CD4-positive, alpha-beta T cell treated with Interleukin-21 for 1 hour (primary cell): ENCODE measurements at places on chromosomes 13 and 19.

DNA sequence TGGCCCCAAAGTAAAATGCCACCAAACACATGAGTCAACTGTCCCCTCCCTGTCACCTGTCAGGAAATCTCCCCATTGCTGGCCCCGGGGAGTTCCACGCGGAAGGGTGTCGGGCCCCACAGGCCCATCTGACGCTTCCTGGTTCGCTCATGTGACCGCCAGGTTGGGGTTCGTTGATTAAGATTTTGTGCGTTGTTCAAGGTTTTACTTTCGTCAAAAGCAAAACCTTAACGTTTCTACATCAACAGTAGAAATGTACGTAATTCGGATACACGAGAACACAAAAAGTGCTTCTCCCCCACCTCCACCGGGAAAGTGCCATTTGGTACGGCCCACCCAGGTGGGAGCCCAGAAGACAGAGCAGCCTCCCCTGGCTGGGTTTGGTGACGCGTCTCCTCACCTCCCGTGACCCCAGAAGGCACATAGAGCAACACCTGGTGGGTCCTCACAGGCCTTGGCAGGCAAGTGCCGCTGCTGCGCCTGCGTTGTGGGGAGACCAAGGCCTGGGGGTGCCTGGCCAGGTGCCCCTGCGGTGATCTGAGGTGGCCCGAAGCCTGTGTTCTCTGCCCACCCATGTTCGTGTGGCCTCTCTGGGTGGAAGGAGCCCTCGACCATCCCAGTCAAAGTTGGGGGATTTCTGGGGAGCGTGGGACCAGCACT, 161.6 kb downstream of the KDM4B start:
- DNase-seq = peak; percentile 61

DNA sequence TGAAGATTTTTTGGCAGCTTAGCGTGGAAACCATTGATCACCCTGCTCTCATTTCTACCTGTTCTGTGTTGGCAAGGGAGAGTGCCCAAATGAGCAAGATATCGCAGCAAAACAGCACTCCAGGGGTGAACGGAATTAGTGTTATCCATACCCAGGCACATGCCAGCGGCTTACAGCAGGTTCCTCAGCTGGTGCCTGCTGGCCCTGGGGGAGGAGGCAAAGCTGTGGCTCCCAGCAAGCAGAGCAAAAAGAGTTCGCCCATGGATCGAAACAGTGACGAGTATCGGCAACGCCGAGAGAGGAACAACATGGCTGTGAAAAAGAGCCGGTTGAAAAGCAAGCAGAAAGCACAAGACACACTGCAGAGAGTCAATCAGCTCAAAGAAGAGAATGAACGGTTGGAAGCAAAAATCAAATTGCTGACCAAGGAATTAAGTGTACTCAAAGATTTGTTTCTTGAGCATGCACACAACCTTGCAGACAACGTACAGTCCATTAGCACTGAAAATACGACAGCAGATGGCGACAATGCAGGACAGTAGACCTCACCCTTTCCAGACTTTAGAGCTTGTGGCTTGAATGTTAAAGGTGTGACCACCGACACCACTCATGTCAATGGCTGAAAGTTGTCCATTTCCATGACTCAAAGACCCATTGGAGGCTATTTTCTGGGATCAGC, 5.8 kb downstream of the CEBPG start:
- no peak for DNase-seq

GRCh38 chr13:112072534-112073244, 5.7 kb downstream of the SOX1 start:
- no peak for DNase-seq

DNA sequence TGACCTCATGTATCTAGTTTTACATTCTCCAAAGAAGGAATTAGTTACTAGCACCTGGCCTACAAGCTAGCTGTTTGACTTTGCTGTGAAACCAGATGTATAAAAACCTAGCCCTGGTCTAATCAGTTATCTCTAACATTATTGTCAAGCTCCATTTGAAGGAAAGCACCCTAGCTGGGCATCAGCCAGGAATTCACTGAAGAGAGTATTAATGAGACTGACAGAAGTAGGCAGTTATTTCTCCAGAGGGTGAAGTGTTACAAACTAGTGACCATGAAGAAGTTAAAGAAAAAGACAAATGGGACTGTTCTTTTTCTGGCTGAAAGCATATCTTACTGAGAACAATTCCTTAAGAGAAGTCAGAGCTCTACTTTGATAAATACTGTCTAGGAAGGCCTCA, 2529.3 kb upstream of the PCDH20 start:
- no peak for DNase-seq

- no peak for DNase-seq
These were observed 3.2 kb downstream of the PLK5 start for GRCh38 chr19:1526979-1527649.
